HT1080 (cell line): ENCODE measurements at places on chromosomes 7 and 10. TPM values are rescaled to one million over a fixed set of nuclear protein-coding genes. Genes with fewer than 3 reads are reported as not detected.

The LRRN3 gene
- total RNA-seq, result not detected in 2 replicates

The SPDYE8 gene
- not detected in 2 replicates for total RNA-seq

The PLCE1 gene
- total RNA-seq, result 2.8 and 3.3 TPM in 2 replicates

The NSUN6 gene
- total RNA-seq, result 8.5 and 9.8 TPM in 2 replicates

The CARD11 gene
- total RNA-seq, result 0.17 and 0.43 TPM in 2 replicates

The HOXA7 gene
- total RNA-seq, result not detected in 2 replicates

The ELMO1 gene
- total RNA-seq, result 6.2 and 12.3 TPM in 2 replicates

The IGFBP3 gene
- total RNA-seq, result not detected in 2 replicates

The CISD1 gene
- 35.0 and 63.0 TPM in 2 replicates for total RNA-seq

The ZWINT gene
- total RNA-seq, result 152 and 155 TPM in 2 replicates

The SOSTDC1 gene
- not detected in 2 replicates for total RNA-seq

The PPP1R17 gene
- total RNA-seq, result not detected in 2 replicates

The HMX2 gene
- total RNA-seq, result 0.06 TPM in 1 of 2 replicates, not detected in the other

The LDB3 gene
- total RNA-seq, result not detected in 2 replicates

The SLC26A5 gene
- total RNA-seq, result not detected in 2 replicates

The GNGT1 gene
- not detected in 2 replicates for total RNA-seq

The HOXA1 gene
- total RNA-seq, result 1.3 and 1.6 TPM in 2 replicates

The TMEM178B gene
- 0.07 TPM in 1 of 2 replicates, not detected in the other for total RNA-seq

The CUBN gene
- 0.90 and 1.3 TPM in 2 replicates for total RNA-seq

The GJC3 gene
- total RNA-seq, result 0.07 and 0.11 TPM in 2 replicates

The SPDYE2 gene
- total RNA-seq, result not detected in 2 replicates
